ENCODE measurements at places on chromosomes 5 and 9. TPM values are rescaled to one million over a fixed set of nuclear protein-coding genes. Genes with fewer than 3 reads are reported as not detected.

DNA sequence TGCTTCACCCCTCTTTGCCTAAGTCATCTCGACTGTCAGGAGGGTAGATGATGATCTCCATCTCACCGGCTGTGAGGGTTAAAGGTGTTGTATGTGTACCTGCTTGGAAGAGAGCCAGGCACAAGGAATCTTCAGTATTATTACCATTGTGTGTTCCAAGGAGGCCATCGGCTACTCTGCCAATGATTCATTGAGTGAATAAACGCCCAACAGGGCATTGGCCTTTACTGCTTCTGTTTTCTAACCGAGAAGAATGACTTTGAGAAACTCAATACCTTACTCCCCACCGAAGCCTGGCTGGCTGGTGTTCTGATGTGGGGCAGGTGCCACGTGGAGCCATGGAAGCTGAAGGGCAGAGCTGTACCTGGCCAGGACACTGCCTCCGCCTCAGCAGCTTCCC lies 228.8 kb downstream of the SNX18 start:
- DNase-seq, result peak; percentile 25

- no peak for DNase-seq
Observed at GRCh38 chr5:5421149-5421960, 1.1 kb upstream of the ICE1 start.

DNA sequence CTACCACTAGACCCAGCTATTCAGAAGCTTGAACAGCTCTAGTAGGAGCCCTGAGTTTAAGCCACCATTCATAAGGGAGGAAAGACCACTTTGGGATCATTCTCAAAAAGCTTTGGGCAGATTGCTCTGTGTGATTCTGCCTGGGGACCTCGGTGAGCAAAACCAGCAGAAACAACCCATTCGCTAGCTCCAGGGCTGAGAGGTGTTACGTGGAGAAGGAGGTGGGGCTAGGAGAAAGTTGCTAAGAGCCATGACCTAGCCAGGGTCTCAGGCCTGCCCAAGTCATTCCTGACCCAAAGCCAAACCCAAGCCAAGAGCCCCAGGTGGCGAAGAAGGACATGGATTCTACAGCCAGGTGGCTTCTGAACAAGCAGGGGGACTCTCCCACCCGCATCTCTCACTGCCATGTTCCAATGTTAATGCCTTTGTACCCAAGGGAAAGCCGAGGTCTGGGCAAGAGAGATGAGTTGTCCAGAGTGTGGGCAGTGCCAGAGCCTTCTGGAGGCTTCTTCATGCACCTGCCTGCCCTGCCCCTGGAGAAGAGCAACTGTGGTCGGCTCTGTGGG lies 4.0 kb upstream of the BARHL1 start:
- DNase-seq, result no peak

PCDHGA3 gene
- total RNA-seq, result 4.0 TPM
